ENCODE measurements at places on chromosomes 2 and 18.

DNA sequence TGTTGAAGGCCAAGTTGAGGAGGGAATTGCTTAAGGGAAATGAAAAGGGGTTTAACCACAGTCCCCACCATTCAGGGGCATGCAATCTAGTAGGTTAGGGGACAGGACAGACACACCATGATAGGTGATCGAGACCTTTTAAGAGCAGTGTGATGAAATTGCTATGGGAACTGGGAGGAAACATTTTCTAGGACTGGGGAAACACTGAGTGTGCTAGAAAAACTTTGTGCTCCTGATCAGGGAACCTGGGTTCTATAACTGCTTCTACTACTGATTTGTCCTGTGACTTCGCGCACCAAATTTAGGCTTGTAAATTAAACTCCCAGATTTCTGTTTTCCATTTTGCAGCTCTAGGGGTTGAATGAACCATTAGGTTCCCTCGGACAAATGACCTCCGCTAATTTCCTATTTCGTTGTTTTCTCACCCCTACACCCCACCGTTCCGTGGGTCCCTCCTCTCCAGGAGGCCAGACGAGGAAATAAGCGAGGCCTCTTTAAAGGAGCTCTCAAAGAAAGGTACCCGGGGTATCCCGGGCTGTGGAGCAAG is 371 bp upstream of the LCLAT1 start:
- H3K4me3 ChIP-seq = peak overlapping the region; percentile 64
- H3K27ac ChIP-seq = peak overlapping the region; percentile 76
- peaks cover 31% of the 10 kb centered on the region for H3K4me1 ChIP-seq
- no peak for DNase-seq
- no peaks in the 10 kb centered on the region for H3K27me3 ChIP-seq
- no peaks in the 10 kb centered on the region for H3K36me3 ChIP-seq

DNA sequence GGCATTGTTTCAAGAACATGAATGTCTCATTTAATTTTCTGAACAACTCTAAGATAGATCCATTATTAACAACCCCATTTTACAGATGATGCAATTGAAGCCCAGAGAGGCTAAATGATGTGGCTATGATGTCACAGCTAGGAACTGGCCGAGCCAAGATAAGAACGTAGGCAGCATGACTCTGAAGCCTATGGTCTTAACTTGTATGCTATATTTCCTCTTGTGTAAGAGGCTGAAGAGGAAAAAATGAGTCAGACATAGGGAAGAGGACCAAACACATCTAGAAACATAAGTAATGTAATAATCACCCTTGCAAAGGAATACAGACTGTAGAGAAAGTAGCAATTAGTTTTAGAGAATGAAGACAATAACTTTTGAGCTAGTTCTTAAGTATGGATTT is 416.8 kb downstream of the FIGN start:
- no peak overlapping the region for H3K27ac ChIP-seq
- H3K27me3 ChIP-seq = no peaks in the 10 kb centered on the region
- H3K36me3 ChIP-seq = no peaks in the 10 kb centered on the region
- H3K4me3 ChIP-seq = no peak overlapping the region

DNA sequence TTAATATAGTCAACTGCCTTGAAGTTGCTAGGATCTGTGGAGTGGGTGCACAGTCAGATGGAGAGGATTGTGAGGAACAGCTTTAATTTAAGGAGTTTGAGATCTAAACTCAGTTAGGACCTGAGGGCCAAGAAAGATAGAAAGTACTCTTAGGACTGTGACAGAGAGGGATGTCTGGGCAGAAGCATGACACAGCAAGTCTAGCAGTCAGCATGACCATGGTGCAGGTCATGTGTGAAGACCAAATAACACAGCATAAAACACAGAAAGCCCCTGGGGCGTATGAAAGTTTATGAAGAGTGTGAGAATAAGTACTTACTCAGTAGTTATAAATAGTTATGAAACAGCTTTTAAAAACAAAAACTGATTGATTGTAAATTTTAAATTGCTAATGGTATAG is 107.2 kb downstream of the GALNT1 start:
- H3K27ac ChIP-seq = no peak overlapping the region
- peaks cover 51% of the 10 kb centered on the region for H3K36me3 ChIP-seq
- DNase-seq = no peak
- H3K4me1 ChIP-seq = no peaks in the 10 kb centered on the region
- H3K4me3 ChIP-seq = no peak overlapping the region

GRCh38 chr2:127105656-127106456 is 1.1 kb downstream of the BIN1 start:
- DNase-seq = no peak
- H3K27ac ChIP-seq = peak overlapping the region; percentile 63
- H3K36me3 ChIP-seq = no peaks in the 10 kb centered on the region
- no peaks in the 10 kb centered on the region for H3K27me3 ChIP-seq

- DNase-seq = no peak
- no peak overlapping the region for H3K4me3 ChIP-seq
- no peaks in the 10 kb centered on the region for H3K27me3 ChIP-seq
- H3K27ac ChIP-seq = no peak overlapping the region
- H3K36me3 ChIP-seq = no peaks in the 10 kb centered on the region
- H3K4me1 ChIP-seq = no peaks in the 10 kb centered on the region
Observed at GRCh38 chr2:227462462-227462951, 9.4 kb upstream of the AGFG1 start.

DNA sequence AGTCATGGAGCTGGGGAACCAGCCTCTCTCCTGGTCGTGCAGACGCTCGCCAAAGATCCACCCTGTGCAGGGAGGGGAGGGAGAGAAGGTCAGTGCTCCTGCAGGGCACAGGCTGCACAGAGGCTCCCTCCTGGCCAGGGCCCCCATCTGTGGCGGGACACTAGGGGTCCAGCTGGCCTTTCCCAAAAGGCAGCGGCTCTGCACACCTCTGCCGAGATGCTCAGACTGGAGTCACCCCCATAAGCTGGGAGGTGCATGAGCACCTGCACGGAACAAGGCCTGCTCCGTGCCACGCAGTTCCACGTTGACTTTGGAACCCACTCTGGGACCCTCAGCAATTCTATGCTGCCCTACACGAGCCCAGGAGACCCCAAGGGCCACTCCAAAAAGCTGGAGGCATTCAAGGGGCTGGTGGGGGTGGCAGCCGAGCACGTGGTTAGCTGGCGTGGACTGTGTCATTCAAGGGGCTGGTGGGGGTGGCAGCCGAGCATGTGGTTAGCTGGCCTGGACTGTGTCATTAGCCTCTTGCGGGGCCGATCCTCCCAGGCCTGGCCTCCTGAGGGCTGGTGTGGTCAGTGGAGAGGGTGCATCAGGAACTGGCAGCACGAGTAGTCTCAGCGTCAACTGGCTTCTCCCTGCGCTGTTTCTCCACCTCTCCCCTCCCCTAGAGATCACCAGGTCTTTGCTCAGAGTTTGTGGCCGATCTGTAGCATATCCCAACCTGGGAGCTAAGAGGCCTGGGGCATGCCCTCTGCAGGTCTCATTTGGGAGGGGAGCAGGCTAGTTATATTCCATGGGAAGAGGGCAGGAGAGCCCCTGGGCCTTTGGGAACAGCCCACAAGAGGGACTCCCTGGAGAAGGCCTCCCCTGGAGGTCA is 9.8 kb downstream of the SNORC start:
- DNase-seq = no peak
- peaks cover 15% of the 10 kb centered on the region for H3K27me3 ChIP-seq
- no peak overlapping the region for H3K4me3 ChIP-seq
- H3K4me1 ChIP-seq = peaks cover 16% of the 10 kb centered on the region
- no peak overlapping the region for H3K27ac ChIP-seq

DNA sequence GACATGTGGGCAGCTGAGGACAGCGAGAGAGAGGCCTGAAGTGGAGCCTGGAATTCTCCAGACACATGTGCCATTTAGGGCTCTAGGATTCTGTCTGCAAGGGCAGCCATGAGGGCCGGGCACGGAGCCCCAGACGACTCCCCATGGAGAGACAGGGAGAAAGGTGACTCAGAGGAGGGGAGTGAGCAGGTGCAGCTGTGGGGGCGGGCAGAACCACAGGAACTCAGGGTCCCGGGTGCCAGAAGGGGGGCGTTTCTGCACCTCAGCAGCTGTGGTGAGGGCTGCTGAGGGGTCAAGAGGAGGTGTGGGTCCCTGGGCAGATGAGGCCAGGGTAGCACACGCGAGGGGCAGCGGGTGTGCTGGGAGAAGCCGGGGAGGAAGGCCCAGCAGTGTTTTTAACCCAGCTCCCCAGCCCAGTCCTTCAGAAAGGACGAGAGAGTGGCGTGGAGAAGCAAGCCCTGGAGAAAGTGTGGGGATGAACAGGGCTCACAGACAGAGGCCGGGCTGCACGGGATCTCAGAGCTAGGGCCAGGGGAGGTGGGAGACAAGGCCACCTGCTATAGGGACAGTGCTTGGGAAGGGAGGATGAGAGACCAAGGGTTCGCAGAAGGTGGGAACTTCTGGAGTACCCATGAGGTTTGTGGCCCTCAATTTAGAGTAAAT is 7.6 kb downstream of the GPR17 start:
- no peak overlapping the region for H3K27ac ChIP-seq
- no peak overlapping the region for H3K4me3 ChIP-seq
- H3K36me3 ChIP-seq = no peaks in the 10 kb centered on the region

DNA sequence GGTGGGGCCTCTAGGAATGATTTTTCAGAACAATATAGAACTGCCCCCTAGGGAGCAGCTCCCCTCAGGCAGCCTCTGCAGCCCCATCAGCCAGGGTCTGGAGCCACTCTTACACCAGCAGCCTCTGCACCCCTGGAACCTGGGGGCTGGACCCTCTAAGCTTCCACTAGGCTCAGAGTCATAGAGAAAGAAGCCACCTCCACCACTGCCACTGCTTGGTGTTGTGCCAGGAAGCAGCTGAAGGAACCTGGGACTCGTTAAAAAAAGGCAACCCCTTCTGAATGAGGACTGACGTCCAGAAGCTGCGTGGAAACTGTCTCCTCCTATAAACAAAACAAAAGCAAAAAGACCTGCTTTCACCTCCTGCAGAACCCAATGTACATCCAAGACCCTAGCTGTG is 98.1 kb upstream of the HS6ST1 start:
- DNase-seq = no peak
- H3K36me3 ChIP-seq = no peaks in the 10 kb centered on the region
- H3K4me1 ChIP-seq = no peaks in the 10 kb centered on the region
- H3K27me3 ChIP-seq = no peaks in the 10 kb centered on the region
- H3K4me3 ChIP-seq = no peak overlapping the region

DNA sequence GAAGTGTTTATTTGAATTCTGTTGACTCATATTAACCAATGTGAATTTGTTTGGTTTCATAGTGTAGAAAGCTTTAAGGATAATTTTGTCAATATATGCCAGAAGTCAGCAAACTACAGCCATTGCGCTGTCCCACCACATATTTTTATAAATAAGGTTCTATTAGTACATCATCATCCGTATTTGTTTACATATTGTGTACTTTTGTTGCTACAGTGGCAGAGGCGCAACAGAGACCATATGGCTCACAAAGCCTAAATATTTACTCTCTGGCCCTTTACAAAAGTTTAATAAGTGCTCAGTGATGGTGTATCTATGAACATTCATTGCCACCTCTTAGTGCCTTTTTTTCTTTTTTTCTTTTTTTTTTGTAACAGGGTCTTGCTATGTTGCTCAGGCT is 6.4 kb downstream of the ERLEC1 start:
- no peak overlapping the region for H3K4me3 ChIP-seq
- H3K27me3 ChIP-seq = no peaks in the 10 kb centered on the region
- H3K36me3 ChIP-seq = no peaks in the 10 kb centered on the region
- DNase-seq = no peak
- peak overlapping the region; percentile 36 for H3K27ac ChIP-seq
- peaks cover 8% of the 10 kb centered on the region for H3K4me1 ChIP-seq

- DNase-seq = no peak
- no peak overlapping the region for H3K4me3 ChIP-seq
- no peaks in the 10 kb centered on the region for H3K4me1 ChIP-seq
- H3K27me3 ChIP-seq = no peaks in the 10 kb centered on the region
- H3K27ac ChIP-seq = no peak overlapping the region
Observed at GRCh38 chr2:166361351-166362153, 14.2 kb downstream of the SCN9A start.

DNA sequence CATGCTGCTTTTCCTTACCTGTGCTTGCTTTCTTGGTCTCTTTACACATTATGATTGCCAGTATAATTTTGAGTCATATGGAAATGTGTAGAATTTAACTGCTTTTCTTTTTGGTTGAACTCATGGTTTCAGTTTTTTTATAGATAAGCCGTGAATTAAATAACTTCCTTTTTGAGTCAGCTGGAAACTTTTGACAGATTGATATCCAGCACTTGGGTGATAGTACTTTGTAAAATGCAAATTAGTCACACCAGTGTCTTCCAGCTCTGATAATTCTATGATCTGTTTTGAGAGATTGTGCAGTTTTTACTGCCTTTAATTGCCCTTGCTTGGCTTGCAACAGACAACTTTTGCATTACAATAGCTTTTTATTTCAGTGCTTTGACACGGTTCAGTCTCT is 86.4 kb downstream of the NCOA1 start:
- no peaks in the 10 kb centered on the region for H3K36me3 ChIP-seq
- no peak overlapping the region for H3K27ac ChIP-seq
- no peak for DNase-seq
- no peaks in the 10 kb centered on the region for H3K27me3 ChIP-seq
- H3K4me1 ChIP-seq = no peaks in the 10 kb centered on the region
- no peak overlapping the region for H3K4me3 ChIP-seq

DNA sequence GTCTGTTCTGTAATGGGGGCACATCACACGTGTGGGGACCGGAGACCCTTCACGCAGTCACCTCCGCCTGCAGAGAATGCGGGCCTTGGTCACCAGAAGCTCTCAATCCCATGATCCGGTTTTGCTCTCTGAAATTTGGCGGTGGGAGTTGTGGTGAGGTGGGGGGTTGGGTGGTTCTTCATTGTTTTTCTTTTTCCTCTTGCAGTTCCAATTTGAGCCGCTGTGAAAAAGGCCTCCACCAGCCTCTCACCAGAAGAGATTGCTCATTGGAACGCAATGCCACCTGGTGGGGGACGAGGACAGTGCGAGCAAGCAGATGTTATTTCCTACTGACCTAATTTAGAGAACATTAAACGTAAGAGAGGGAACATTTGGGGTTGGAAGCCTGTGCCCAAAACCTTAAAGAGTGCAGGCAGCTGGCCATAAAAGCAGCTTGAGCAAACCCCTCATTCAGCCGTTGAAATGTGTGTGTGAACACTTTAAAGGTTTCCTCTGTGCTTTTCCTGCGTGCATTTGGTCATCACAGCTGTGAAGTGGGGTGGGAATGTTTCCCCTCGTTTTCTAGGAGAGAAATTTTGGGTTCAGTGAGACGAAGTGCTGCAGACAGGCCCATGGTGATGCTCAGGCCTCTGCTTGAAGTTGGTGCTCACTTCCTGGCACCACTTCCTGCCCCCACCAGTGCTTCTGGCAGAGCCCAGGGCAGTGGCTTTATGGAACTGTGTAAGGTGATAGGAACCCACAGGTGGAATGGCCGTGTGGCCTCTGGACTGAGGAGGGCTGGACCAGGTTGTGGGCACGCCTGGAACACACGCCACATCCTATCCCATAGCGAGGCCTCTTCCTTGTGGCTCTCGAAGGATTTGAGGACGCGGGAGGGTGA is 61.7 kb downstream of the ZCCHC2 start:
- peak; percentile 94 for DNase-seq
- H3K4me3 ChIP-seq = no peak overlapping the region

DNA sequence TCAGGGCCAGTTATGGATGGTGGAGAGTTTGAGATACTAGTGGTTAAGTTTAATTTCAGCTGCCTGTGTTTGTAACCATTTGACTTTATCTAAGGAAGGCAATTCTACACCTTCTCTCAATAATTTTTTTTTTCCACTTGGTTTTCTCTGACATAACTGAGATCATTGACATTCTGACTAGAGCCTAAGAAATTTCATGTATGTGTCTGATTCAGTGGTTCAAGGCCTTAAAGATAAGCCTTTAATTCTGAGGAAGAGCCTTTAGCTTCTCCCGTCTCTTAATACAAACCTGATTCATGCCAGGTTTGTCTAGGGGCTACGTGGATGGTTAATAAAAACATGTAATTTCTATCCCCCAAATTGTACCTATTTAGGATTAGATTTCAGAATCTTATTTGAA is 971.4 kb downstream of the DPP10 start:
- H3K36me3 ChIP-seq = no peaks in the 10 kb centered on the region
- H3K27me3 ChIP-seq = no peaks in the 10 kb centered on the region
- DNase-seq = no peak
- H3K27ac ChIP-seq = no peak overlapping the region
- H3K4me1 ChIP-seq = no peaks in the 10 kb centered on the region
- H3K4me3 ChIP-seq = no peak overlapping the region
